NCI-H2227 treated with DMSO at 0.1 percent for 48 hours (cell line): ENCODE measurements at places on chromosomes 2 and 18.

- DNase-seq = no peak
These were observed 327.7 kb downstream of the RAD51AP2 start for GRCh38 chr2:17190527-17190926.

DNA sequence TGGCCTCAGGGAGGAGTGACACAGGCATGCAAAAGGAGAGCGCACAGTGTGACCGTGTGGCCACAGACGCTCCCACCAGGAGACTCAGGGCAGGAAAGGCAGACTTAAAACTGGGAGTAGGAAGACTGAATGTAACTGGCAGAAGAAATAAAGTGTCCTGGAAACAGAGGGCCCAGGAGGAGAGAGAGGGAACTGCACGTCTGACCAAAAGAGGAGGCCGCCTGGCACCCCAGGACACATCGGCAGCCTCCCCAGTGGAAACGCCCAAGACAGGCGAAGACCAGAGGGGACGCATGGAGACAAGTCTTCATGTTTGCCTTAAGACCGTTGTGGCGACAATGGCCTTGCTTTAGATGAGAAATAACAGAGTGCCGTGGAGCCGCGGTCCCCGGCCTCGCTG, 163.6 kb upstream of the ALKAL2 start:
- DNase-seq = no peak

- no peak for DNase-seq
These were observed 4.0 kb downstream of the RNMT start for GRCh38 chr18:13730481-13730880.

- DNase-seq = no peak
These were observed 295.6 kb downstream of the TNS1 start for GRCh38 chr2:217707131-217707611.

DNA sequence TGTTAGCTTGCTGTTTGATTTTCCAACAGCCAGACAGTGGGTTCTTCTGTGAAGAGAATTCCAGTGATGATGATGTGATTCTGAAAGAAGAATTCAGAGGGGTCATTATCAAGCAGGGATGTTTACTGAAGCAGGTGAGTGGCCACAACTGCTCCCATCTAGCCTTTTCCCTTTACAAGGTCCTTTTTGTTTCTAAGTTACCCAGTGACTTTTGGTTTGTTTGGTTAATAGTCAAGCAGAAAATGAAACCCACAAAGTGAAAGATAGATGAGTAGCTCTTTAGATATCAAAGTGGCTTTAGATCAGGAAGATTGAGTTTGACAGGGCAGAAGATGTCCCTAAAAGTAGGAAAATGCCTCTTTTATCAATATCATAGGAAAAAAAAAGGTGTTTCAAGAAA, 23.3 kb downstream of the PLEK start:
- DNase-seq = no peak
